ENCODE measurements at places on chromosomes 4 and X.

DNA sequence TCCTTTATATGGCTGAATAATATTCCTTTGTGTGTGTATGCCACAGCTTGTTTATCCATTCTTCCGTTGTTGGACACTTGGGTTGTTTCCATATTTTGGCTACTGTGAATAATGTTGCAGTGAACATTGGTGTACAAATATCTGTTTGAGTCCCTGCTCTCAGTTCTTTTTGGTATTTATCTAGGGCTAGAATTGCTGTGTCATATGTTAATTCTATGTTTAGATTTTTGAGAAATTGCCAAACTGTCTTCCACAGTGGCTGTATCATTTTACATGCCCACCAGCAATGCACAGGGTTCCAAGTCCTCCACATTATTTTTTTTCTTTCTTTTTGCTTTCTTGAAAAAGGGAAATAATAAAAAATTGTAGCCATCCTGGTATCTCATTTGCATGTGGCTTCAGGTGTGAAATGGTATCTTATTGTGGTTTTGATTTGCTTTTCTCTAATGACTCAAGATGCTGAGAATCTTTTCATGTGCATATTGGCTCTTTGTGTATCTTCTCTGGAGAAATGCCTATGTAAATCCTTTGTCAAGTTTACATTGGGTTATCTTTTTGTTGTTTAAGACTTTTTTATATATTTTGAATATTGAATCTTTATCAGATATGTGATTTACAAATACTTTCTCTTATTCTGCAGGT lies 129.7 kb downstream of the RAPGEF2 start:
- DNase-seq: no peak

GRCh38 chr4:7145291-7145934 lies 46.9 kb upstream of the SORCS2 start:
- DNase-seq: no peak

DNA sequence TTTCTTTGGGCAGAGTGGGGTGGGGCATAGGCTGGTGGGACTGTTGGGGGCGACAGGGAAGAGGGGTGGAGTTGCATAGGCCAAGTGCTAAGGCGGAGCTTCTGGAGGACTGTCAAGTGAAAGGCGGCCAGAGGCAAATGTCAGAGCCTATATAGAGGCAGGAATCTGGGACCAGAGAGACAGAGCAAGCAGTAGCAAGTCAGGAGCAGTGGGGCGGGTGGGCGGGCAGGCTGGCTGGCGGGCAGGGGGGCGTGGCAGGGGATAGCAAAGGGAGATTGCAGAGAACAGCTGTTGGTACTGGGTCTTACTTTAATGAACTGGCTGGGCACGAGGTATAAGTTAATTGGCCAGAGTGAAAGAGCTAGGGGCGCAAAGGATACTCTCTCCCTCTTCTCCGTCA lies 89.8 kb downstream of the RTL9 start:
- DNase-seq: no peak

DNA sequence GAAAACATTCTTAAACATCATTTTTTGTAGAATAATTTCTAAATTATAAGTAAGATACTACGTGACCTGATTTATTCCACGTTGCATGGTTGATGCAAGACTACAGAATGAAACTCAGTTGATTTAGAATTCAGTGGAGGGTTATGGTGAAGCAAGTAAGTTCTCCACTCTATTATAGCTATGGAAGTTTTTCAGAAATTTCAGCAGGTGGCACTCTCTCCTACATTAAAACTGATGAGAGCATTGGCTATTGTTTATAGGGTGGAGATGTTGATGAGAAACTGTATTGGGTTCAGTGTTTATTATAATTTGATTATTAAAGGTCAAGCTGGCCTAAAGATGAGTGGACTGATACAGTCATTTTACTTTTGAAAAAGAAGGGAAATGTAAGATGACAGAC lies 88.0 kb downstream of the FNIP2 start:
- no peak for DNase-seq

DNA sequence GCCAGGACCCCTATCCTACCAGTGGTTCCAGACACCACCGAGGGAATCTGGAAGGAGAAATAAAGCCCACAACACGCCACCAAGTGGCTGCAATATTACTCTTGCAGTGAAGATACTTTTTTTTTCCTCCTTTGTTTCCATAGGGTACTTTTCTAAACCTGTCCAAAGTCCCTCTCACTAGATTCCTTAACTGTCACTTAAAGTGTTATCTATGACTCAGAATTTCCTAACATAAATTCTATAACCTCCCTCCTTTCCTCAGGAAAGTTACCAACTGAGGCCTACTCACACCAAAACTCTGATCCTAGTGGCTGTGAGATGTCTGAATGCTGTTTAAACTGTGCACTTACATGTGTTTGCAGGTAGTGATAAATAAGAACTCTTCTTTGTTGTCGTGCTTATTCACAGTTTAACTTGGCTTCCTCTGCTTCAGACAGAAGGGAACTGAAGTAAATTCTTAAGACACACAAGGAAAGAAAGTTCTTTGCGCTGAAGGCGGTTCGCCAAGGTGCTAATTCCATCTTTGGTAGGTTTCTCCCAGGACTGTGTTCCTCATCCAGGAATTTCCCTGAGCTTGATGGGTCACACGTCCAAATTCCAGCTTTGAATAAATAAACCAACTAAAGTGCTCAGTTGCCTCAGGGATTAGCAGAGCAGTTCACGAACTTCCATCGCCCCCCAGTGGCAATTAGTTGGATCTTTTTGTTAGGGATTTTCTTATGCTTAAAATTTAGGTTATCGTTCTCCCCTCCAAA lies 10.7 kb upstream of the HCCS start:
- no peak for DNase-seq

DNA sequence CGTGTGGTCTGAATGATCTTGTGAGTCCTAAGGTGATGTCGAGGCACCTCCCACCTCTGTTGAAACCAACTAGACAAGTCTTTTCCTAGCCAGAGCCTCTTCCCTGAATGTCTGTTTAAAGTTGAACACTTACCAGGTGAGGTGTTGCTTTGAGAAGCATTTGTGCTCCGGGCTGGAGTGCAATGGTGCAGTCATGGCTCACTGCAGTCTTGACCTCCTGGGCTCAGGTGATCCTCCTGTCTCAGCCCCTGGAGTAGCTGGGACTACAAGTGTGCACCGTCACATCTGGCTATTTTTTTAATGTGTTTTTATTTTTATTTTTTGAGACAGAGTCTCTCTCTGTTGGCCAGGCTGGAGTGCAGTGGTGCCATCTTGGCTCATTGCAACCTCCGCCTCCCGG lies 18.1 kb downstream of the RNF4 start:
- no peak for DNase-seq

DNA sequence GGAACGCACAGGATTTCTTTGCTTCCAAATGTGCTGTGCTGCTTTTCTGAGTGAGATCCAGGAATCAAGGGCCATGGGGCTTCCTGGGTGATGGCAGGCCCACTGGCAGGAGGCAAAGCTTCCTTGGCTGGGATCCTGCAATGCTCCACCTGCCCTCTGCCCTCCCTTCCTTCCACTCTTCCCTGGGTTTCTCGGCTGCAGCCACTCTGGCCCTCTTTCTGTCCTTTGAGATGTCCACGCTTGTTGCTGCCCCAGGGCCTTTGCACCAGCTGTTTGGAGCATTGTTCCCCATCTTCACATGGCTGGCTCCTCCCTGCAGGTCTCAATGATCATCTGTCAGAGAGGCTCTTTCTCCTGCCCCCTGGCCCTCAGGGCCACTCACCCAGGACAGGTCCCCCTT lies 78.9 kb downstream of the PSAPL1 start:
- no peak for DNase-seq

- DNase-seq: no peak
Observed at GRCh38 chr4:175656649-175657048, 155.4 kb downstream of the GPM6A start.

- DNase-seq: no peak
Observed at GRCh38 chr4:178612733-178613132, 1170.5 kb upstream of the AGA start.

DNA sequence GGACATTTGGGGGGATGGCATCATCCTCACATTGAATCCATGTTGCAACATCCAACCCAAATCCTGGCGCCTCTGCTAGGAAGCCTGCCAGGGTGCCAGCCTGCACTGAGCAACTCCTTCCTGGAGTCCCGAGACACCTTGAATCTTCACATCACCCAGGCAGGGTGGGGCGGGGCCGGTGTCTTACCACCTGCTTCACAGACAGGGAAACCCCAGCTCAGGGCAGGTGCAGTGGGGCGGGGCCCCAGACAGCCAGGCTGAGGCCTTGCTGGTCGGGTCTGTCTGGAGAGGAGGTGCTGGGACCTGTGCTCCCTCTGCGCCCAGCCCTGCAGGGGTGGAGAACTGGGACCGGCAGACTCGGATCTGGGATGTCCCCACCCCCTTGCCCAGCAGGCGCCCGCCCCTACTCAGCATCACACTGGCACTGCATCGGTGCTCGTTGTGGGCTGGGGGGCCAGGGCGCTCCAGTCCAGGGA lies 31.5 kb upstream of the HTRA3 start:
- DNase-seq: peak; percentile 33

DNA sequence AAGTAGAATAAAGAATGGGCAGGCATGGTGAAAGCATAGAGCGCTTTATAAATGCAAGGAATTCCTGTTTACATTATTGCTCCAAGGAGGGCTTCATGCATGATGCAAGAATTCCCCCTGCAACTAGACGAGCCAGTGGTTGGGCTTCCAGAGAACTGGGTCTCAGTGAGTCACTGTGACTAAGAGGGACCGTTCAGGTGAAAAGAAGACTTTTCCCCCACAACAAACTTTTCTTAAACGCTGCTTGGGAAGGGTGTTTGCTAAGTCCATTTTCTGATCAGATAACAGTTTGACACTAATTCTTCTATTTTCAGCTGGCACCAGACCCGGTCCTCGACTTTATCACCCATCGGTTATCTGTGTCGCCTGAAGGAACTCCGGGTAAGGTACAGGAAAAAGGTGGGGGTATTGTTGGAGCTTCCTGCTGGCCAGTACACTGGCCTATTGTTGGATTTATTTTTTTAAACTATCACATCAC lies 40.1 kb downstream of the LDB2 start:
- no peak for DNase-seq

GRCh38 chrX:122866532-122866931 lies 317.5 kb upstream of the GRIA3 start:
- no peak for DNase-seq

DNA sequence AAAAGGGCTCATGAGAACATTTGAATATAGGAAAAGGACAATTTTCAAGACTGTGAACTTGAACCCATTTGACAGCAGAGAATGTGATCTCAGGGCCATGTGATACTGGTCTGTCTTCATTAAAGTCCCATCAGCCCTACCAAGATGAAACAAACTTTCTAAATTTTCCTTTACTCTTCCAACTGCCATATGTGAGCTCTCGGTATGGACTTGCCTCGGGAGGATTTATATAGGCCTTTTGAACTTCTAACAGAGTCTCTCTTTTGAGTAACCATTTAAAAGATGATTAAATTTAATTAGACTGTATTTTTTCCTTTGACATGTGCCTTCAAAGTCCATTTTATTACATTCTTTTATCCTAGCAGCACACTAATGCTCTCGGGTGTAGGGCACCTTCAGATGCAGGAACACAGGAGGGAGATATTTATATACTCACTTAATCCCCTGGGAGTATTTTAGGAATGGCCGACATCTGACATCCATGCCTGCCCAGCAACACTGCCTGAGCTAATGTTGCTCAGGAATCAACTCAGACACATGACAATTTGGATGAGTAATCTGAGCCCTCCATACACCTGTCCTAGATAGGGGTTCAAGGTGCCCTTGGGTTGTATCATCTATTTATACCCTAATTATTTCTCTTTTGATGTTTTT lies 155.0 kb downstream of the SLC7A11 start:
- DNase-seq: no peak

DNA sequence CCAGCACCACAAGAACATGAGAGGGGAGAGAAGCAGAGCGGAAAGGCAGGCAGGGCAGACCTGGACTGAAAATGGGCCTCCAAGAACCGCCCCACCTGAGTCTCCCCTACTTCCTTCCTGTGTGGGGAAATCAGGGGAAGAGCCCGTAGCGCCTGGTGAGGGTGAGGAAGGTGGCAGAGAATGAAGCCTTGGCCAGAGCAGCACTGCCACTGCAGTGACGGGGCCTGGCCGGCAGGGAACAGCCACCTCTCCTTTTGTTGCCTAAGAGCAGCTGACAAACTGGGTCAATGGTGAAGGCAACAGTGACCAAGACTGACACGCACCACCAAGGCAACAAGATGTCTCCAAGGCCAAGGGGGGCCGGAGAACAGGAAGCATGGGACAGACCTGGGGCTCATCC lies 58.4 kb upstream of the CBR4 start:
- no peak for DNase-seq

DNA sequence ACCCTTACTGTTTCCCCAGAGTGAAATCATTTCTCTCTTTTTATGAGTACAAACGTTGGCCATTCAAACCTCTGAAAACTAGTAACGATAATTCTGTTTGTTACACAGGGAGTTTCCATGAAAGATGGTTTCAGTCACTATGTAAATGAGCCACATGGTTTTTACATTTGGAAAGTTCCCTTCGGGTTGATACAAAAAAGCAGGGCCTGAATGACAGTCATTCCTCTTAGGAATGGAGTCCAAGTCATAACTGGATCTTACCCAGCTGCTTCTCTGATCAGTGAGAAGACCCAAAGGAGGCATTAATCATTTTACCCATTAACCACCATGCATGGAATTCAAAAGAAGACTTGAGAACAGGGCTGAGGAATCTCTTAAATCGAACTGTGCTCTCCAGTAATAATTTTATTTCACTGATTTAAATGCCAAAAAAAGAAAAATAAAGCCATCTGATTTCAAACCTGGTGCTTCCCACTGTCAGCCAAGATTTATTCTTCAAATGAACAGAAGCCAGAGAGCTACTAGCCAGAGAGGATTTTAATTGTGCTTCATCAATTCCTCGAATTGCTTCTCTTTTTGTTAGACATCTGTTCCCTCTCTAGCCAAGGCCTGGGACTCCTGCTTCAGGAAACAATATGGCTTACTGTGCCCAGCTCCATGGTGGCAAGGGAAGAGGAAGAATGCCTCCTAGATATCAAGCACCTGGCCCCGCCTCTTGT lies 3.2 kb downstream of the SOWAHB start:
- no peak for DNase-seq

GRCh38 chr4:7629501-7630254 lies 194.9 kb upstream of the PSAPL1 start:
- DNase-seq: no peak

- no peak for DNase-seq
Observed at GRCh38 chrX:2552621-2553201, 51.9 kb upstream of the DHRSX start.

GRCh38 chr4:169933531-169933930 lies 92.7 kb downstream of the MFAP3L start:
- no peak for DNase-seq

DNA sequence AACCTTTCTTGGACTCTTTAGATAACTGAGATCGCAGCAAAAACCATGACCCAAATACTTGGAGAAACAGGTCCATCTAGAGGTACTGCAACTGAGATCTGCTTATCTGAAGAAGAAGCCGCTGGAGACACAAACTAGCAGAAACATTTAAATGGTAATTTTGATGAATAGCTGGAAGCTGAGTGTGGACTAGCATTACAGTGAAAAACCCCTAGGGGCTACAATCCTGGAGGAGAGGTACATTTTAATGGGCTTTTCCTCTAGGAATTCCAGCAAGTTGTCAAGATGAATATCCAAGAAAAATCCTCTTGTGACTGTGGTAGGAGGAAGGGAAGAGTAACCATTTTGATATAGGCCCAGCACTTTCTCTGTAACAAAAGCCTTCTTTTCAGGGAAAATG lies 592.5 kb upstream of the GRIA3 start:
- DNase-seq: no peak

- DNase-seq: no peak
Observed at GRCh38 chrX:135557344-135557743, 36.9 kb downstream of the INTS6L start.

GRCh38 chr4:105551965-105552746 lies at the start of gene ARHGEF38:
Gene ARHGEF38 (plus strand): TSS chr4:105552620. CDS start chr4:105552766, 146 bp downstream.
- DNase-seq: no peak

GRCh38 chr4:103067841-103068547 lies 8.6 kb downstream of the SLC9B2 start:
- DNase-seq: no peak
